ENCODE measurements at places on chromosomes 2 and 18.

DNA sequence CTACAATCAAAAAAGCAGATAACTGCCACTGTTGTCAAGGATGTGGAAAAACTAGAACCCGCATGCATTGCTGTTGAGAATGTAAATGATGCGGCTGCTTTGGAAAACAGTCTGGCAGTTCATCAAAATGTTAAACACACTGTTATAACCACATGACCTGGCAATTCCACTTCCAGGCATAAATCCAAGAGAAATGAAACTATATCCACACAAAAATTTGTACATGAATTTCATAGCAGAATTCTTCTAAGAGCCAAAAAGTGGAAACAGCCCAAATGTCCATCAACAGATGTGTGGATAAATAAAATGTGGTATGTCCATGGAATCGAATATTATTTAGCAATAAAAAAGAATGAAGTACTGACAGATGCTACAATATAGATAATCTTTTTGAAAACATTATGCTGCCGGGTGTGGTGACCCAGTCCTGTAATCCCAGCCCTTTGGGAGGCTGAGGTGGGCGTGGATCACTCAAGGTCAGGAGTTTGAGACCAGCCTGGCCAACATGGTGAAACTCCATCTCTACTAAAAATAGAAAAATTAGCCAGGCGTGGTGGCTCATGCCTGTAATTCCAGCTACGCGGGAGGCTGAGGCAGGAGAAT lies 32.0 kb downstream of the ERCC3 start:
- DNase-seq, result no peak

- no peak for DNase-seq
Measured at GRCh38 chr2:233380132-233380895, 26.0 kb downstream of the DGKD start.

GRCh38 chr2:97617911-97618310 lies 28.0 kb upstream of the COX5B start:
- no peak for DNase-seq

DNA sequence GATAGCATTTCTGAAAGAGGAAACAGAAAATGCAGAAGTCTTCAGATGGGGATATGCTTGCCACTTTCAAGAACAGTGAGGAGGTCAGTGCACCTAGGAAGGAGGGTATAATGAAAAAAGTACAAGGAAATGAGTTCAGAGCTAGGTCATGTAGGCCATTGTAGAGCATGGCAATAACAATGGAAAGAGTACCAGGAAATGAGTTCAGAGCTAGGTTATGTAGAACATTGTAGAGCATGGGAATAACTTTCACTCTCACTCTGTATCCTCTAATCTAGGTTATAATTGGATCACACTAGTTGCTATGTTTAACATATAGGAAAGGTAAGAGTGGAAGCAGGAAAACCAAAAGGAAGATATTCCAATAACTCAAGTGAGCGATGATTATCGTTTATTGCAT lies 12.3 kb downstream of the SCG2 start:
- DNase-seq, result no peak

GRCh38 chr2:216578325-216578724 lies 54.9 kb upstream of the IGFBP2 start:
- no peak for DNase-seq
